NCI-H524 (cell line): ENCODE measurements at places on chromosomes 3 and 15.

- DNase-seq: peak; percentile 81
These were observed 64.0 kb upstream of the CPOX start for GRCh38 chr3:98657457-98657856.

- no peak for DNase-seq
These were observed 11.8 kb downstream of the OXSR1 start for GRCh38 chr3:38177181-38177580.

GRCh38 chr3:30007668-30008067 is 598.7 kb upstream of the TGFBR2 start:
- no peak for DNase-seq

DNA sequence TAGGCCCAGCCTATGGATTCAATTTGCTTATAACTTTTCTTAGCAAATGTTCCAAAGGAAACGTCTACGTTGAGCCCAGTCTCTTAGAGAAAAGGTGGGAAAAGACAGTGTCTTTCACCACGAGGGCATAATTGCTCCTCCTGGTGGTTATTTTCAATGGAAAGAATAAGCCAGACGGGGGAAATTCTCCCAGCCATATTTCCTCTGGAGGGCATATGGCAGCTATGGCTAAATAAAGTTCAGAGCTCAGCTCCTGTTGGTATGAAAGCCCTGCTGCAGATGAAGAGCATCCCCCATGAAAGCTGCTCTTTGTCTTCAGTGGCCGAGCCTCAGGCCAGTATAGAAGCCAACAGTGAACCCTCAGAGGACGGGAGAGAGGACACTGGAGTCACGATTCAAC is 297.9 kb downstream of the RYR3 start:
- no peak for DNase-seq

DNA sequence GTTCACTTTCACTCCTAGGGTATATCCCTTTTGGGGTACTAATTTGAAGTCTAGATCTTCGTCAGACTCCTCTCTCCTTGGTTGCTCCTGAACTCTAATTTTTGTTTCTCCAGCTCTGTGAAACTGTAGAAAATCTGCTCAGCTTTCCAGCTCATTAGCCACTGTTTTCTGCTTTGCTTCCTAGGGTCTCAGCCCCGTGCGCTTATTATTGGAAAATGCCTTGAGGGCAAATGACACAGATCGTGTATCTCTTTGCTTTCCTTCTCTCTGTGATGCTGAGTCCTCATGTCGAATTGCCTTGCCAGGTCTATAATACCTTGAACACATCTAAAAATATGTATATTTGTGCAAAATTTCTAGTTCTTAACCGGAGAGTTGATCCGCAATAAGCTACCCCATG is 731.1 kb downstream of the EDEM1 start:
- no peak for DNase-seq

GRCh38 chr15:32134842-32135241 is 104.5 kb downstream of the CHRNA7 start:
- peak; percentile 59 for DNase-seq
